ENCODE measurements at places on chromosomes 7 and 10. TPM values are rescaled to one million over a fixed set of nuclear protein-coding genes. Genes with fewer than 3 reads are reported as not detected.

Gene DHX32
- 38.9 TPM for total RNA-seq

Gene CFTR
- total RNA-seq = not detected

Gene FGFR2
- total RNA-seq = not detected

Gene CAV1
- total RNA-seq = 1.2 TPM

DNA sequence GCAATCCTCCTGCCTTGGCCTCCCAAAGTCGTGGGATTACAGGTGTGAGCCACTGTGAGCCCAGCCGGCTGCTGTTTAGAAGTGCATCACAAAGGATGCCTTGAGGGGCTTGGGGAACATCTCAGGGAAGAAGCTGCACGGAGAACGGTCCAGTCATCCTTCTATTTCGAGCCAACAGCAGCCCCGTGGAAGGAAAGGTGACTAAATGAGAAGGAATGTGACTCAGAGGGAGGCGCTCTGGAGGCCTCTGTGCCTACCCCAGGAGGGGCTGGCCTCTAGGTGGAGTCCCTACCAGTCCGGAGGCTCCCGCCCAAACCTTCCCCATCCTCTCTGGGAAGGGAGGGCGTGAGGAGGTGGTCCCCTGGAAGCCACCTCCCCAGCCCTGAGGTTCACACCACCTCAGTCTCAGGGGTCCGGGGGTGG, 76.2 kb downstream of the CTBP2 start:
- H3K4me1 ChIP-seq = no peaks in the 10 kb centered on the region
- H3K27ac ChIP-seq = no peak overlapping the region
- H3K36me3 ChIP-seq = no peaks in the 10 kb centered on the region
- H3K27me3 ChIP-seq = peaks cover 11% of the 10 kb centered on the region
- no peak for ATAC-seq
- no peak overlapping the region for H3K4me3 ChIP-seq

GRCh38 chr10:130935897-130936550, 375.5 kb downstream of the TCERG1L start:
- no peak overlapping the region for H3K27ac ChIP-seq
- H3K27me3 ChIP-seq = peaks cover 6% of the 10 kb centered on the region
- no peaks in the 10 kb centered on the region for H3K4me1 ChIP-seq
- H3K36me3 ChIP-seq = no peaks in the 10 kb centered on the region
- no peak overlapping the region for H3K4me3 ChIP-seq
- no peak for ATAC-seq

DNA sequence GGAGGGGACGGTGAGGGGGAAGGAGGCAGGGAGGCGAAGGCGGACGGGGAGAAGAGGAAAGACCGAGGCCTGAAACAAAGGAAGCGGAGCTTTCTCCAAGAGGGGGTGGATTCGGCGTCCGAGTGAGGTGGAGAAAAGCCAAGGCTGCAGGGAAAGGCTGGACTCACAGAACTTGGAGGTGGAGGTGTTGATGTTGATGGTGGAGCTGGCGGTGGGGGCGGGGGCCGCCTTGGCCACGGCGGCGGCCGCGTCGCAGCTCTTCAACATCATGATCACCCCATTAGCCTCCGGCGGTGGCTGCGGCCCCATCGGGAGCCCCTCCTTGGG, 578 bp downstream of the CACUL1 start:
- H3K27ac ChIP-seq = peak overlapping the region; percentile 89
- H3K4me1 ChIP-seq = peaks cover 16% of the 10 kb centered on the region
- peaks cover 14% of the 10 kb centered on the region for H3K36me3 ChIP-seq

GRCh38 chr10:5285186-5285585, 79.6 kb upstream of the UCN3 start:
- no peaks in the 10 kb centered on the region for H3K27me3 ChIP-seq
- no peak for ATAC-seq
- peaks cover 17% of the 10 kb centered on the region for H3K4me1 ChIP-seq
- H3K27ac ChIP-seq = no peak overlapping the region
- H3K4me3 ChIP-seq = no peak overlapping the region

DNA sequence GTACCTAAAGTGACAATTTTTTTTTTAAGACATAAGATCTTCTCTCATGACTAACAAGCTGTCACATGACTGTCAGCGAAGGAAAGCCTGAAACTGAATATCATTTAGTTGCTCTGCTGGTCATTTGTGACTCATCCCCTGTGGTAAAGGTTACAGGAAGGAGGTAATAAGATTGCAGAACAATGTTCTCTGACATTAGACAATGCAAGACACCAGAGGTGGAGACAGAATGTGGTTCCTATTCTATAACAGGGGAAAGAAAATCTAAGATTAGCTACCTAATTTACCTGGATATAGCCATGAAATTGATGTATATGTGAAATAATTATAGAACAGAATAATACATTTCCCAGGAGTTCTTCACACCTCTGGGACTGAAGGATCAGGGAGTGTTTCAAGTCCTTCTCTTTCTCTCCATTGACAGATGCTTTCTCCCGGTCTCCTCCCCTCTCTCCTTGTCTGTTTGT, 47.7 kb downstream of the LRGUK start:
- no peak overlapping the region for H3K4me3 ChIP-seq
- no peak overlapping the region for H3K27ac ChIP-seq
- no peaks in the 10 kb centered on the region for H3K27me3 ChIP-seq
- peaks cover 8% of the 10 kb centered on the region for H3K4me1 ChIP-seq
- ATAC-seq = peak; percentile 99

DNA sequence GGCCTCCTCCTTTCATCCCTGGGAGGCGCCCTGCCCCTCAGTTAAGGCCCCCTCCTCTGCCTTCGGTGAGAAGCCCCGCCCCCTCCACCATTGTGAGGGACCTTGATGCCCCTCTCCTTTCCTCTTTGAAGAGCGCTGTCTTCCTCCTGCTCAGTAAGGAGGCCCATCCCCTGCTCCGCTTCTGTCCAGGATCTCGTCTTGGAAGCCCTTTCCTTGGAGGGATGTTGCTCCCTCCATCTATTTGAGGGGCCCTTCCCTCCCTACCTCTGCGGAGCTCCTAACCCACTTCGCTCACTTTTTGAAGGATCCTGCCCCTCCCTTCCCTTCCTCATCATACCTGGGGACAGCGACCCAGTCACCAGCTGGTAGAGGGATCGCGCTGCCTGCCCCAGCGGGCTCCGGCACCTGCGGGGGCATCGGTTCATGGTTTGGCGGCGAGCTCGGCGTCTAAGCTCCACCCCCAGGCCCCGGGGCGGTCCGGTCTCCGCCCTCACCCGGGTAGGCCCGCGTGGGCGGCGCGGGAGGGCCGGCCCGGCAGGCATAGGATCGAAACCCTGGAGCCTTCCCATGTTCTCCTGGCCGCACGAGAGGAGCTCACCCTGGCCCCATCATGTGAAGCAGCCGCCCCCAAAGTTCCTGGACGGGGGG, 4.1 kb downstream of the KCNIP2 start:
- H3K36me3 ChIP-seq = no peaks in the 10 kb centered on the region
- H3K27ac ChIP-seq = no peak overlapping the region
- H3K4me1 ChIP-seq = peaks cover 42% of the 10 kb centered on the region
- peak; percentile 16 for ATAC-seq
- H3K4me3 ChIP-seq = peak overlapping the region; percentile 90
- no peaks in the 10 kb centered on the region for H3K27me3 ChIP-seq

DNA sequence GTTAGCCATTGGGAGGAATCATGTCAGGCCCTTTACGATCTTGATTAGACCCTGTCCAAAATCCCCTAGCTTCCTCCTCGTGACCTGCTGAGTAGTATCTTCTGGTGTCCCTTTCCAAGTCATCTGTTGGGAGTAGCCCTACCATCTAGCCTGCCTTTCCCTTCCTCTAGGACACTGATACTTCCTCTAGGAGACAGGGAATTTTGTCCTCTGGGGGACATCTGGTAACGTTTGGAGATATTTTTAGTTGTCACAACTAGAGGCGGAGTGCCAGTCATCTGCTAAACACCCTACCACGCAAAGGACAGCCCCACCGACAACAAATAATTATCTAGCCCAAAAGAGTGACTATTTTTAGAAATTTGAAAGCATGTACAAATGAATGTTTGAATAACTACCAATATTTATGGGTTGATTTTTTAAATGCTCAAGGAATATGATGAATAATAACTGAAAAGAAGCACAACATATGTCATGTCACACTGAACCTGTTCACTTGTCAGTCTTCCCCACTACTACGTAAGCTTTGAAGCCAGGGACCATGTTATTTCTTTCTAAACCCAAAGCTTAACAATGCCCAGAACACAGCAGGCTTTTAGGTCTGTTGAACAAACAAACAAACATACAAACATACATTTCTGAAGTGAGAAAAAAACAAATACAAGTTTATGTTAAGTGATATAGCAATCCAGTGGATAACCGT, 105.9 kb downstream of the ARHGAP12 start:
- H3K4me3 ChIP-seq = no peak overlapping the region
- no peak for ATAC-seq
- H3K27ac ChIP-seq = no peak overlapping the region
- peaks cover 47% of the 10 kb centered on the region for H3K36me3 ChIP-seq
- no peaks in the 10 kb centered on the region for H3K4me1 ChIP-seq

All from activated T-helper 17 cell treated with anti-CD3 and anti-CD28 coated beads, Interleukin-2, amount 50 U/mL, for 72 hours (primary cell).